BJ (cell line): ENCODE measurements at places on chromosomes 7 and 10.

DNA sequence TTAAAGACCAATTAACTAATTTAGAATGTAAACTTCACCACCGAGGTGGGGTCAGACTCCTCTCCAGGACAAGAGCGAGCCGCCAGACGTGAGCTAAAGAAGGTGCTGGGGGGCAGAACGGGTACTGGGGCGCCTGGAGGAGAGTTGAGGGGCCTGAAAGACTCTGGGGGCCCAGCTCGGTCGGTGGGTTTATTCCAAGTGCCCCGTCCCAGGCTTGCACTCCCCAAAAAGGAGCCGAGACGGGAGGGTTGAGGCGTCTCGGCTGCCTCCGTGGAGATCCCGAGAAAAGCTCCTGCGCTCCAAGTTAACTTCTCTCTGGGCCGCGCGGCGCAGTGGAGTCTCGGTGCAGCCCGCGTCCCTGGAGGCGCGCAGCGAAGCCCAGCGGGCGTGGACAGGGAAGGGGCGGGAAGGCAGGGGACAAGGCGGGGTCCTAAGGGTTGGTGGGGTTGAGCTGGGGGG, 553.3 kb downstream of the TFEC start:
- no peak for DNase-seq

- DNase-seq: no peak
Observed at GRCh38 chr7:105285118-105285874, 103.4 kb downstream of the SRPK2 start.

DNA sequence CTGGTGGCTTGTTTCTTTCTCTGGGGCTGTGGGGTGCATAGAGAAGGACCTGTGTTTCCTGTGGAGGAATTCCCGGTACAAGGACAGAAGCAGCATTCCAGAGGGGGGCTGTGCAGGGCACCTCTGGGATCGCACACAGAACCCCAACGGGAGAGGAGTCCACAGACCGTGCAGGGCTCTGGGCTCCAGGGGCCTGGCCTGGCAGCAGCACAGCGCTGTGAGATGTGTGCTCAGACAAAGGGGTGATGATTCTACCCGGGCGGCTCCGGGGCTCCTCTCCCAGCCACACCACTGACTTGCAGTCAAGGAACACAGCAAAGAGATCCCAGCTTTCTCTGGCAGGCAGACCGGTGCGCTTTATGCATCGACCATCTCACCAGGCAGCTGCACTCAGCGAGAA, 6.9 kb upstream of the SHH start:
- no peak for DNase-seq

DNA sequence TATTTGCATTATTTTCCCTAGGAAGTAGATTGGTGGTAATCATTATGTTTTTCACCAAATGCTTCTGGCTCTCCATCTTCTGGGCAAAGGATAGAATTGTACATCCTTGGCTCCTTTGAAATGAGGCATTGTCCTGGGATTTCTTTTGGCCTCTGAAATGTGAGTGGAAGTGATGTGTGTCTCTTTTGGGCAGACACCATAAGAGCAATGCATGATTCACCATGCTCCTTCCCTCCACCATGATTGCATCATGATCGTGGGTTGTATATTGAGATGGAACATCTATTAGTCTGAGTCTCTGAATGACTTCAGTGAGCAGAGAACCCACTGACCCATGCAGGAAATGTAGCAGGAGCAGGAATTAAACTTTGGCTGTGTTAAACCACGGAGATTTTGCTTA, 49.2 kb downstream of the ADRA2A start:
- no peak for DNase-seq

GRCh38 chr7:106329971-106330733, 45.4 kb upstream of the NAMPT start:
- DNase-seq: peak; percentile 50

GRCh38 chr7:116702046-116702785, 30.2 kb downstream of the MET start:
- DNase-seq: no peak
